ENCODE measurements at places on chromosomes 5 and 9.

DNA sequence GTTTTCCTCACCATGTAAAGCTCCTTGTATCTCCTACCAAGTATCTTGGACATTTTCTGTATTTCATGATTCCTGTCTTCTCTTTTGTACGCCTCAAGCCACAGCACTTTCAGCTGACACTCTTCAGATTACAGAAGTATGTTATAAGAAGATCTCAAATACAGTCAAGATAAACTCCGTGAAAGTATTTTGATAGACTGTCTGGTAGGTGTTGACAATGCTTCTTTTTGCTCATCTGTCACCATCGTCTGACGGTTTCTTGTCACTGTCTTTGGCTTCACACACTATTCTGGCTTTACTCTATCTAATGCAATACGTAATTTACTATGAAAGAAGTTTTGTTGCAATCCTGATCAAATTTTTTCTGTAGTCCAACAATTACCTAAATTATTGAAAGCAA, 294.5 kb upstream of the CDH12 start:
- no peak for DNase-seq

DNA sequence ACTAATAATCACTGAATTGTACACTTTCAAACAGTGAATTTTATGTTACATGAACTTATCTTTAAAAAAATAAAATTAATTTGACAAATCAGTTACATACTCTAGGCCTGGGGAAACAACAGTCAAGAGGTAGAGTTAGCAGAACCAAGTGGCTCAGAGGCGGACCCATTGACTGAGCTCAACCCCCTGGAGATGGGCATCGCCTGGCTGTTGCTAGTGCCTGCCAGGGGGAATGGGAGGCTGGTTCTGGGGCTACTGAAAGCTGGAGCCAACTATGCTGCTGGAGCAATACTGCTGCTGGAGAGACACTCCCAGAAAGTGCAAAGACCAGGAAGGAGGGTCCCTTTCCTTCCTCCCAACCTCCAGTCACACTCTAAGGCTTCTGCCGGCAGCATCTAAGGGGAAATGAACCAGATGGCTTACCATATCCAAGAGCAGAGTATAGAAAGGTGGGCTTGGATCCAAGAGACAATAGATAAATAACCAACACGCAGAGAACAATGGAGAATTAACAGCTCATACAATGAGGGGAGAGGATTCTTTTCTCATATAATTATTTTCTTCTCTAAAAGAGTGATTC, 40.3 kb upstream of the ANKRD55 start:
- no peak for DNase-seq

DNA sequence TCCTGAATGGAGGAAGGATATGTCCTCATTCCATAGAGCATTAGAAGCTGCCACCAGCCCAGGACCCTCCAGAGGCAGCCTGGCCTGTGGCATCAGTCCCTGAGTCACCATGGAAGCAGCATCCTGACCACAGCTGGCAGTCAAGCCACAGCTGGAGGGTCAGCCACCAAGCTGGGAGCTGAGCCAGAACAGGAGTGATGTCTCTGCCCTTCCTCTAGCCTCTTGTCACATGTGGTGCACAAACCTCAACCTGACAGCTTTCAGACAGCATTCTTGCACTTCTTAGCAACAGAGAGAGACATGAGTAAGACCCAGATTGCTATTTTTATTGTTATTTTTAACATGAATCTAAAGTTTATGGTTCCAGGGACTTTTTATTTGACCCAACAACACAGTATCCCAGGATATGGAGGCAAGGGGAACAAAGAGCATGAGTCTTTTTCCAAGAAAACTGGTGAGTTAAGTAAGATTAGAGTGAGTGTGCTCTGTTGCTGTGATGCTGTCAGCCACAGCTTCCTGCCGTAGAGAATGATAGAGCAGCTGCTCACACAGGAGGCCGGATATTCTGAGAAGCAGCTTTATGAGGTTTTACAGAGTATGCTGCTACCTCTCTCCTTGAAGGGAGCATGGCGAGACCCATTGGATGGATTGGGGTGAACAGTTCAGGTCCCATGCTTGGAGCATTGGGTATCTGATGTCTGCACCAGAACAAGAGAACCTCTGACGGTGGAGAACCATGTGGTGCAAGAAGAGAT, 13.0 kb upstream of the CYFIP2 start:
- DNase-seq: no peak

GRCh38 chr9:131874447-131874846, 134.6 kb upstream of the RAPGEF1 start:
- no peak for DNase-seq

DNA sequence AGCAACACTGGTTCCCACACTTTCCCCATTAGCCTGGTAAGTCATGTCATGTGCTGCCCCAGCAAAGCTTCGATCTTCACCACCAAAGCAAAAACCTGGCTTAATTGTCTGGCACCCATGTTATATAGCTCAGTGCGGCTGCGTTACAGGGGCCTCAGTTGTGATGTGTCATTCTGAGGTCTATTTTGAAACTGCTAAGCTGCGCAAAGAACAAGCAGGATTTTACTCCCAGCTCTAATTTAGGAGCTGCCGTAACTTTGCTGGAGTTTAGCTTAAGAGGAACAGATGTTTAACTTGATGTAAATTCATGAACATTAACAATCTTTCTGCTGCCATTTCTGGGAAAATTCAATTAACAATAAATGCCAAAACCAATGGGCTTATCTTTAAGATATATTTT, 274.1 kb downstream of the HSPA4 start:
- no peak for DNase-seq

DNA sequence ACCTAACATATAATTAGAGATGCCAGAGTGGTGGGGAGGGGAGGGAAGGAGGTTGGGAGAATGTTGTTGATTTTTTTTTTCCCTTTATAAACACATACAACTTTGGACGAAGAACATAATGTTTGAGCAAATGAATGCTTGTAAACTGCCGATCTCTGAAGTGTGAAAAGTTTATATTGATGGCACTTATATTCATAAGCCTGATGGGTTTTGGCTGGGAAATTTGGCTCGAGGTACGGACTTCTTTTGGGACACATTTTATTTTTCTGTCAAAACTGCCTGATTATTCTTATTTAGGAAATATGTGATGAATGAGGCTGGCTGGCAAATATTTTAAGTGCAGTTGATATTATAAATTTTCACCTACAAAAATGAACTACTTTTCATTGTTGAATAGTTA, 9.9 kb downstream of the DAPK1 start:
- no peak for DNase-seq
